Cerebellum (tissue), 4 donors: ENCODE measurements at places on chromosomes 16 and 17. TPM values are rescaled to one million over a fixed set of nuclear protein-coding genes. Genes with fewer than 3 reads are reported as not detected.

- DNase-seq = no peak
Observed at GRCh38 chr17:28895794-28896447, 1.6 kb downstream of the FLOT2 start.

The HCRT gene
- not detected for total RNA-seq

- peak; percentile 60 for DNase-seq
Observed at GRCh38 chr17:50763716-50764475, 3.4 kb downstream of the ANKRD40CL start.

GRCh38 chr16:55045756-55046460, 115.2 kb downstream of the IRX5 start:
- DNase-seq = no peak

GRCh38 chr17:13256545-13256944, 238.7 kb upstream of the ELAC2 start:
- no peak for DNase-seq

DNA sequence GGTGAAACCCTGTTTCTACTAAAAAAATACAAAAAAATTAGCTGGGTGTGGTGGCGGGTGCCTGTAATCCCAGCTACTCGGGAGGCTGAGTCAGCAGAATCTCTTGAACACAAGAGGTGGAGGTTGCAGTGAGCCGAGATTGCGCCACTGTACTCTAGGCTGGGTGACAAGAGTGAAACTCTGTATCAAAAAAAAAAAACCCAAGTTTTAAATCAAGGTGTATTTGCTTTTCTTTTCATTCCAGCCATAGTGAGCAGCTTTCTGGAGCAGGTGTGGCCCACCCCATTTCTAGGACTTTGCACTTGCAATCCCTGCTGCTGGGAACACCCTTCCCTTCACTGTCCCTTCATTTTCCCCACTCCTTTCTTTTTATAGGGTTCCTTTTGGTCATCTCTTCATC, 28.8 kb downstream of the TMEM238L start:
- no peak for DNase-seq

DNA sequence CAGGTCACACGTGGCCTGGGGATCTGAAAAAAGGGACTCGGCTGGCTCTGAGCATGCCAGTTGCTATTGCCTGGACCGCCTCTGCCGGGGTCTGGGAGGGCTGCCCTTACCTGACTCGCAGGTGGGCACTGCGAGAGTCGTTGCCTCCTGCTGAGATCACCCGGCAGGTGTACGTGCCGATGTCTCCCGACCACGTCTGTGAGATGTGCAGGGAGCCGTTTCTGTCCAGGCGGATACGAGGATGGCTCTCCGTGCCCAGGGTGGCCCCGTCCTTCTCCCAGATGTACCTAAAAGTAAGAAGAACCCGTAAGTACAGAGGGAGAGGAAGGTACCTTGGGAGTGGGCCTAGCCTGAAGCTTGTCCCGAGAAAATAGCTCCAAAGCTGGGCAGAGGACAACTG, 112.0 kb upstream of the CDC42EP4 start:
- DNase-seq = no peak

DNA sequence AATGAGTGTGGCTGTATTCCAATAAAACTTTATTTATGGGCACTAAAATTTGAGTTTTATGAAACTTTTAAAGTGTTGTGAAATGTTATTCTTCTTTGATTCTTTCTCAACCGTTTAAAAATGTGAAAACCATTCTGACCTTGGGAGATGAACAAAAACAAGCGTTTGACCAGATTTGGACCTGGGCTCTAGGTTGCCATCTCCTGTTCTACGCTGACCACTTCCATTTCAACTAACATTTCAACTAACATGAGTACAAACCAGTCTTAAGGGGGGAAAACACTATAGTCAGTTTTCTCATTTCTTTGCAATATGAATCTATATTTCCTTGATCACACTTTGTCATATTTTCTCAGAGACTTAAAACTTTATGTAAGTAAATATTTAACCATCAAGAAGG, 118.4 kb upstream of the IRX5 start:
- no peak for DNase-seq

The SEC14L1 gene
- 73.1 TPM for total RNA-seq

DNA sequence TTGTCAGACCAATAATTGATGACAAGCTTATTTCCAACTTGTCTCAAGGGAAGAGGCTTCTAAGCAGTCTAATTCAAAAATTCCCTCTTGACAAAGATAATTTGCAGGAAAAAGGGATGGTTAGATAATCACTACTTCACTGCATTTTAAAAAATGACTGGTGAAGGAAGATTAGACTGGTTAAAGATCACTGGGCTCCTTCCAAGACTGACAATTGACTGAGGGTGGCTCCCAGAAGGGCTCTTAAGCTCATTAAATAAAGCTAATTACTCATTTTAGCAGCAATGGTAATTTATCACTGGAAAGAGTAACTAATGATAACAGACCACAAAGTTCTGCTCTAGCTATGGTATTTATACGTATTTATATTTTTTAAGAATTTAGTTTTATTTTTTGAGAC, 4.4 kb upstream of the HEATR3 start:
- DNase-seq = no peak

GRCh38 chr17:42287977-42288802, at the start of gene STAT5A:
STAT5A (plus strand) TSS chr17:42288498; CDS start chr17:42289412, 914 bp downstream.
- DNase-seq = peak; percentile 78

- no peak for DNase-seq
Observed at GRCh38 chr16:77945126-77945525, 77.2 kb upstream of the CLEC3A start.

- peak; percentile 12 for DNase-seq
Observed at GRCh38 chr17:59151006-59151405, 4.0 kb downstream of the SKA2 start.

- no peak for DNase-seq
Observed at GRCh38 chr17:77422104-77422747, 281.5 kb downstream of the SEC14L1 start.

GRCh38 chr16:89759746-89760340, 38.5 kb downstream of the ZNF276 start:
- no peak for DNase-seq

DNA sequence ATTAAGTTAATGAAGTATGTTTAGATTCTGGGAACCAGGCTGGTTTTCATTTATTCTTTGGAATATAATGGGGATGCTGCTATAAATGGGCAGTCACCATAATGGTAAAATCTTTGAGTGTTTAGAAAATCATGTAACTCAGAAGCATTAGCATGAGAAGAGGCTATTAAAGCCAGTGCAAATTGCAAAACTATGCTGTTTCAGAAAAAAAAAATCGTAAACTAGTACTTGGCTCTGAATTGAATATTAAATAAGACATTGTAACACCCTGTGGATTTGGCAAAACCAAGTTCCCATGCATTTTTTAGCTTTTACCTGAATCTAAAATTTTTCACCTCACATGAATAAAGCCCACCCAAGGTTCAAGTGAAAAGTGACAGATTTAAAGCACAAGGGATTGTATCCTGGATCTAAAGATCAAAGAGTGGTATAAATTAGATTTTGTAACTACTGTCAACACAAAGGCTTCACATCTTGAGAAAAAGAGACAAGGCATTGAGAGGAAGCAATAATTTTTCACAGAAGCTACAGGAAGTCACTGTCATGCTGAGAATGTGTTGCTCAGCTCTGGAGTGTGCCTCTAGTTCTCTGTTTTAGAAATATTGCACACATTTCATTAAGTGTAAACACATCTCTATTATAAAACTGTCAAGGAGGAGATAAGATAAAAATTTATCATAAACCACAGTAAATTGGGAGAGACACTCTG, 142.2 kb downstream of the ABCA8 start:
- no peak for DNase-seq

GRCh38 chr17:410543-411401, 58.2 kb upstream of the RPH3AL start:
- peak; percentile 7 for DNase-seq

The C17orf100 gene
- 2.5 TPM for total RNA-seq

- no peak for DNase-seq
Observed at GRCh38 chr17:79073016-79073705, 1.5 kb upstream of the ENGASE start.

GRCh38 chr17:17694169-17695081, 13.2 kb downstream of the RAI1 start:
- DNase-seq = peak; percentile 92

- DNase-seq = no peak
Observed at GRCh38 chr17:6497496-6498221, 53.4 kb downstream of the PIMREG start.

The BCL6B gene
- 2.1 TPM for total RNA-seq

DNA sequence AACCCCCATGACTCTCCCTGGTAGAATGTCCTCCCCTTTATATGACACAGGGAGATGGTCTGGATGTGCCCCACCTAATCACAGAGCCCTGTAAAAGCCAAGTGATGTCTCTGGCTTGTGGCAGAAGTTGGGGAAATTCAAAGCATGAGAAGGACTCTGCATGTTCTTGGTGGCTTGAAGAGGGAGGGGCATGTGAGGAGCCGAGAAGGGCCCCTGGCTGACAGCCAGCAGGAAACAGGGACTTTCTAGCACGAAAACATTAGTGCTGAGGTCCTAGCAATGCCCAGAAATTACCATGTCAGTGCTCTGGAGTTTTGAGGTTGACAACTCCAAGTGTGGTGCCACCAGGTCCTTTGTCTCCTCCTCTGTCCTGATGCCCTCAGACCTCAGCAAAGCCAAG, 75.9 kb downstream of the USP22 start:
- no peak for DNase-seq

- no peak for DNase-seq
Observed at GRCh38 chr17:10311131-10311530, 61.7 kb downstream of the MYH13 start.

DNA sequence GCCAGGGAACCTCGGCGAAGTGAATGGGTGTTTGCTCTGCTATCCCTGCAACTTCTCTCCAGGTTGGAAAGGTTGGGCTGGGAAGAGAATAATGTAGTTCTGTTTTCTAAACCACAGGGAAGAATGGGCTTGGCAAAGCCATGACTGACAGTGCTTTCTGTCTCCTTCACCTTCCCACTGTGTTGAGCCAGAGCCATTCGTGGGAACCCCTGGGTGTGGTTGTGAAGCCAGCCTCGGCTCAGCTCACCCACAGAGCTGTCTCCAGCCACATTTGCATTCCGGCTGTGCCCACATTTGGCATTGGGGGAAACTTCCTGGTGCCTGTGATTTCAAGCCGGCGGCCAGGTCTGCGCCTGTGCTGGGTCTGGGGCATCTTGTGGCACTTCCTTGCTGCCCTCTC, 39.9 kb downstream of the BAIAP2 start:
- DNase-seq = peak; percentile 44

The DNAAF1 gene
- 0.73 TPM for total RNA-seq

The PNPO gene
- 6.1 TPM for total RNA-seq

DNA sequence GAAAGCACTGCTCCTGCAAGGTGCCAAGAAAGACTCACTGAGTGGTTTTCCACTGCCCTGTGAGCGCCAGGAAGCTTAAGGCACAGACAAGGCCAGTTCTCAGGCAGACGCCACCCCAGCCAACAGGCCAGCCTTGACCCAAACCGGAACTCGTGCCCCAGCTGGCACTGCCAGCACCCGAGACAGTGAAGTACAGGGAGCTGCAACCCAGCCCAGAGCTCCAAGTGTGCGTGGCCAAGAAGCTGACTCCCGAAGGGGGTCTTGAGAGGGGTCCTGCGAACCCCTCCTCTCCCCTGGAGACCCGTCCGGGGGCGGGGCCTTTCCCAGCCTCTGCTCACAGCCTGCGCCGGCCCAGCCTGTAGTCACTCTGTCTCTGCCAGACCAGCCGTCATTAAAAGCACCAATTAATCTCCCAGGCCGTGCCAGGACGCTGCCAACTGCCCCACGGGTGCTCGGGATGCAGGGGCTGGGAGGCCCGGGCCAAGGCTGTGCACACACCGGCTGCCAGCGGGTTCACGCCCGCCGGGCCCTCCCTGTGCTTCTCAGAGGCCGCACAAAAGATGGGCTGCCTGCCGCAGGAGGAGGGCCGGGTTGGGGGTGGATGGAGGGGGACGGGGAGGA, 4.4 kb upstream of the SOX8 start:
- DNase-seq = no peak

The CDC42EP4 gene
- 79.6 TPM for total RNA-seq

GRCh38 chr16:8346294-8346693, 244.0 kb downstream of the TMEM114 start:
- DNase-seq = no peak

The CDH1 gene
- 2.0 TPM for total RNA-seq

GRCh38 chr17:78933959-78934568, 8.9 kb upstream of the TIMP2 start:
- peak; percentile 91 for DNase-seq

DNA sequence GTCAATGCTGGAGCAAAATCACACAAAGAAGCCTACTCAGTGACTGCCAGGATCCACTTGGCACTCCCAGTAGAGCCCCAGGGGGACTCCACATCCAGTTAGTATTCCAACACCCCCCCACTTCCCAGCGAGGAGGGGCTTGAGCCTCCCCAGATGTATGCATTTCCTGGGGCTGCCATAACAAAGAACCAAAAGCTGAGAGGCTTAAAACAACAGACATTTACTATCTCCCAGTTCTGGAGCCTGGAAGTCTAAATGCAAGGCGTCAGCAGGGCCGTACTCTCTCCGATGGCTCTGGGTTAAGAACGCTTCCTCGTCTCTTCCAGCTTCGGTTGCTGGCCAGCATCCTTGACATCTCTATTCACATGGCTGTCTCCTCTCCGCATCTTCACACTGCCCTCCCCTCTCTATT, 23.0 kb upstream of the GNA13 start:
- DNase-seq = no peak

The PRSS21 gene
- not detected for total RNA-seq

- DNase-seq = peak; percentile 39
Observed at GRCh38 chr17:59513934-59514841, 51.2 kb upstream of the DHX40 start.

DNA sequence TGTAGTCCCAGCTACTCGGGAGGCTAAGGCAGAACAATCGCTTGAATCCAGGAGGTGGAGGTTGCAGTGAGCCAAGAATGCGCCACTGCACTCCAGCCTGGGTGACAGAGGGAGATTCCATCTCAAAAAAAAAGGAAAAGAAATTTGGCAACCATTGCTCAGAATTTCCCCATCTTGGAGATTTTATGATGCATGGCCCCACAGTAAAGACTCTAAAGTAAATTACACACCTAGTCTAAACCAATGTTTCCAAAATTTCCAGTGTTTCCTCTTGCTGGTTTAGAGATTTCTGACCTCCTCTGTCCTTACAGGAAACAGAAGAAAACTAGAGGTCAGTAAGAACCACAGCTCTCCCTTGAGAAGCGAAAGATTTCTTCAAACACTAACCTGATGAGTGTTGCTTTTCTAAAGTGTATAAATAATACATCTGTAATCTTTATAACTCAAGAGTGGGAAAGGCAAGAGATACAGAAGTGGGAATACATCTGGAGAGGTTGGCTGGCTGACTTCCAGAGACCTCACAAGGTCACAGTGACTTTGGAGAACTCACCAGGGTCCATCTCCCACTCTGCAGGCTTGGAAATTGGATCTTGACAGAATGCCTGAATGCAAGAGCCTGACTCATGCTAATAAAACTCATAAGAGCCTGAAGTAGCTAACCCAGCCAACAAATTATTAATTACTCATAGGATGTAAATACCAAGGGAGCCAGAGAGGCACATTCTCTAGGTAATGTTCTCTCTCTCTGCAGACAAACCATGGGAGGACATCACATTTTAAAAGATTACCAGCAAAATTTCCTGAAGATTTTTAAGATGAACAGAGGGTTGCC, 8.8 kb downstream of the ADAT1 start:
- no peak for DNase-seq
